ENCODE measurements at places on chromosomes 1 and 21.

DNA sequence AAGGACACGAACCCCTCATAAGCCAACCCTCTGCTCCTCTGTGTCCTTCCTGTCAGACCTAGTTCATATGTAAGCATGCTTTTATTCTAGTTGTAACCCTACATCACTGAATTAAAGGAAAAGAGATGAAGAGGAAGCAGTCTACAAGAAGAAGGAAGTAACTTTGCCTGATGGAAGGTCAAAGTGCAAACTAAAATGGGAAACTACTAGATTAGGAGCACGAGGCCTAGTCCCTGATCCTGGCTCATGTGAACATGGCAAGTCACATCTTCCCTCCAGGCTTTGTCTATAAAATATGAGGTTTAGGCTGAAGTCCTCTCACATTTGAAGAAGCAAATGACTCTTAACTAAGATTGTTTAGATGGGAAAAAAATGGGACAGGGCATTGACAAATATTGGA, 13.2 kb downstream of the ZMYND12 start:
- no peak for DNase-seq

- no peak for DNase-seq
Measured at GRCh38 chr1:71950579-71950978, 331.8 kb downstream of the NEGR1 start.

DNA sequence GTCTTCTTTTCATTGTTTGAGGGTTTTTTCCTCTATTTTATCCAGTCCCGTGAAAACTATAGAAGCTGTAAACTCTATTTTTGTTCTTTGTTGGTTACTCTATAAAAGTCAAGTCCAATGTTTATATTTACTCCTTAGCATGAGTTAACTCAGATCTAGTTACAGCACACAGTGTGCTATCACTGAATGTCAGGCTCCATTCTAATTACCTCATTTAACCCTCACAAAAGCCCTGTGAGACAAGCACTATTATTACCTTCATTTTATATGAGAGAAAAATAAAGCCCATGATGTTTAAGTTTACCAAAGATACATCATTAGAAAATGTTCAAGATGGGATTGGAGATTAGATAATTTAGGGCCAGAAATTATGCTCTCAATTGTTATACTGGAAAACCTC, 251.4 kb upstream of the SNX7 start:
- no peak for DNase-seq

DNA sequence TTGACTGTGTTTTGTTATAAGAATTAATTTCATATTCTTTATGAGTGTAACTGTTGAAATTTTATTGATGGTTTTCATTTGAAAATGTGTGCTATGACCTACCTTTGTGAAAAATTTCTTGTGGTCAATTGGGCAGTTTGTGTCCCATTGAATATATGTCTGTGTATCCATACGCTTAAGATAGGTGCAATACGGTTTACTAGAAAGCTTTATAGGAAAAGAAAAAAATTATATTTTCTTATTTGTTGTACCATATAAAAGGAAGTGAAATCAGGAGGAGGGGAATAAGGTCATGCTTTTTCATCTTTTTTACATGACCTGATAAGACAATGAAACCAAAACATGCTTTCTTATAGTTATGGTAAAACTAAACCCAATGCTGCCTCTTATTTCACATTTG, 807.7 kb downstream of the USP25 start:
- DNase-seq: no peak

- DNase-seq: no peak
Measured at GRCh38 chr1:183824291-183824690, 19.4 kb downstream of the RGL1 start.

Data from cerebellar nuclear complex (tissue), 1 donor.